ENCODE measurements at places on chromosomes 1 and 21. TPM values are rescaled to one million over a fixed set of nuclear protein-coding genes. Genes with fewer than 3 reads are reported as not detected.
A peak's percentile ranks its signal among the peaks of the same experiment; 100 is the strongest.

Gene PTGFR
- 1.3 TPM for total RNA-seq

Gene LAMB3
- 5.2 TPM for total RNA-seq

- no peak for DNase-seq
Measured at GRCh38 chr1:160624464-160624863, 22.4 kb downstream of the SLAMF1 start.

DNA sequence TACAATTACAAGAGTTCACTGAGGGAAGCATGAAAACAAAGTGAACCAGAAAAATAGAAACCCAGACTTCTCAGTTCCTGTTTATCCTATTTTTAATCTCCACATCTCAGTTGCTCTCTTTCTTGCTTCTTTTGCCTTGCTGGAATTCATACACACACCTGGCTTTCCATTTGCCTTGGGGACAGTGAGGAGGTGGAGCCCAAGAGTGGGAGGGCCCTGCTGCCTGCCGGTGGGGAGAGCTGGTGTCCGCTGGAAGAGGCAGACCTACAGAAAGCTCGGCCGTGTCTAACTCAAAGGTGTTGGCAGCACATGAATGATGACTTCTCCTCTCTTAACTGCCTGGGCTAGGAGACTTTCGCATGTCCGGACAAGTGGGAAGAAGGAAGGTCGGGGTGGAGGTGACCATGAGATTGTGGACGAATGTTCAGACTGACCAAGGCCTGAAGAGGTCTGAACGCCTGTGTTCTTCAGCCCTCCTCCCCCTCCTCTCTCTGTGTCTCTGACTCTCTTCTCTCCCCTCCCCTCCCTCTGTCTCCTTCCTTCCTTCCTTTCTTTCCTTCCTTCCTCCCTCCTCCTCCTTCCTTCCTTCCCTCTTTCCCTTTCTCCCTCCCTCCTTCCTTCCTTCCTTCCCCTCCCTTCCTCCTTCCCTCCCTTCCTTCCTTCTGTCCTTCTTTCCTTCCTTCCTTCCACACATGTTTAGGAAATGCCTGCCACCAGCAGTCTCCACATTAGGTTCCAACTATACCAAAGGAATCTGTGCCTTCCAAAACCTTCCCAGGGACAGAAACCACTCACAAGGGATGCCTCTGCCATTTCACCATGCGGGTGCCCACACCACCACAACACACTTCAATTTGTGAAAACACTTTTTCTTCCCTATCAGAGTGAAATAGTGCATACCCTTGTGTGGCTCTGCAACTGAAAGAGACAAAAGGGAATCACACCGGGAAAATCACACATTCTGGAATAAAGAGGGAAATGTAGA lies 157.3 kb upstream of the RUNX1 start:
- peak; percentile 26 for DNase-seq

GRCh38 chr1:190205713-190206112 lies 272.0 kb downstream of the BRINP3 start:
- DNase-seq, result no peak

DNA sequence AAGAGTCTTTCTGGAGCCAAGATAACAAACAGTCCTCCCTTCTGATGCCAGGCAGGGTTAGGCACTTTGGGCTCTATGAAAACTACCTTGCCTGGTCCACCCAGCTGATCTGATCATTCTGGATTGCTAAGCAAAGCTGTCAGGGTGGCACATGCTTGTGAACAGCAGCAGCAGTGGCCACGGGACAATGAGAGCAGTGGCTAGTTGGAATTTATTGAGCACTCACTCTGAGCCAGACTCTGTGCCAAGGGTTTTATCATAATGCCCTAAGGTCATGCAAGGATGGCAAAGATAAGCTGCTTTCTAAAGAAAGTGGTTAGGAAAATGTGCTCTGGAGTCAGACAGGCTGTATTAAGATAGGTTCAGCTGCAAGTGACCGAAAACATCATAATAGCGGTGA lies 390.4 kb upstream of the VAMP3 start:
- no peak for DNase-seq

GRCh38 chr1:35931446-35932157 lies 697 bp downstream of the AGO3 start:
- peak; percentile 57 for DNase-seq

Measured in left ventricle myocardium superior (tissue), 1 donor.